Pericardium fibroblast (primary cell): ENCODE measurements at places on chromosomes 2 and 18. TPM values are rescaled to one million over a fixed set of nuclear protein-coding genes. Genes with fewer than 3 reads are reported as not detected.

SH3RF3 gene
- total RNA-seq, result 8.1 and 10.2 TPM in 2 replicates

LIMS4 gene
- total RNA-seq, result 0.17 and 11.2 TPM in 2 replicates

SNED1 gene
- 17.0 and 27.7 TPM in 2 replicates for total RNA-seq

FBXO15 gene
- total RNA-seq, result 0.09 and 0.23 TPM in 2 replicates

CENPO gene
- total RNA-seq, result 5.6 and 5.8 TPM in 2 replicates

CTNNA2 gene
- not detected in 2 replicates for total RNA-seq

LYPD1 gene
- 0.09 and 0.12 TPM in 2 replicates for total RNA-seq

ANKRD12 gene
- total RNA-seq, result 10.9 and 11.2 TPM in 2 replicates

CASP8 gene
- 8.9 and 18.2 TPM in 2 replicates for total RNA-seq

ERMN gene
- not detected in 2 replicates for total RNA-seq

KIAA2012 gene
- total RNA-seq, result not detected in 2 replicates

FOXI3 gene
- not detected in 2 replicates for total RNA-seq

FOXD4L1 gene
- total RNA-seq, result not detected in 2 replicates

ICA1L gene
- 1.3 and 6.7 TPM in 2 replicates for total RNA-seq

SRD5A2 gene
- total RNA-seq, result not detected in 2 replicates

POTEF gene
- not detected in 2 replicates for total RNA-seq

SNORC gene
- total RNA-seq, result 0.12 and 0.17 TPM in 2 replicates

KIF5C gene
- 0.34 TPM in 1 of 2 replicates, not detected in the other for total RNA-seq

SP100 gene
- 54.6 and 66.1 TPM in 2 replicates for total RNA-seq

PRKAG3 gene
- total RNA-seq, result not detected in 2 replicates

TXNL4A gene
- total RNA-seq, result 39.8 and 39.9 TPM in 2 replicates

GCG gene
- not detected in 2 replicates for total RNA-seq

PROC gene
- total RNA-seq, result 0.35 TPM in 1 of 2 replicates, not detected in the other

UCN gene
- total RNA-seq, result 0.35 and 2.0 TPM in 2 replicates

UGT1A8 gene
- not detected in 2 replicates for total RNA-seq

ST8SIA5 gene
- total RNA-seq, result 0.09 TPM in 1 of 2 replicates, not detected in the other

RELCH gene
- 19.2 and 39.9 TPM in 2 replicates for total RNA-seq

SS18 gene
- total RNA-seq, result 64.8 and 76.4 TPM in 2 replicates

MAPRE3 gene
- 2.6 and 3.2 TPM in 2 replicates for total RNA-seq

SMYD1 gene
- total RNA-seq, result 0.77 TPM in 1 of 2 replicates, not detected in the other

PTPRM gene
- total RNA-seq, result 45.7 and 65.3 TPM in 2 replicates

RAPGEF4 gene
- total RNA-seq, result 1.3 and 1.5 TPM in 2 replicates

SLC5A7 gene
- total RNA-seq, result not detected in 2 replicates

MAP3K19 gene
- total RNA-seq, result not detected in 2 replicates

C2orf80 gene
- total RNA-seq, result not detected in 2 replicates

CCDC150 gene
- total RNA-seq, result 0.09 and 0.93 TPM in 2 replicates

SERPINB11 gene
- not detected in 2 replicates for total RNA-seq

TRIM43 gene
- not detected in 2 replicates for total RNA-seq

STAMBP gene
- total RNA-seq, result 17.7 and 26.3 TPM in 2 replicates

GKN1 gene
- not detected in 2 replicates for total RNA-seq

EFEMP1 gene
- total RNA-seq, result 897 and 2,350 TPM in 2 replicates
